ENCODE measurements at places on chromosomes 4 and X. TPM values are rescaled to one million over a fixed set of nuclear protein-coding genes. Genes with fewer than 3 reads are reported as not detected.

- DNase-seq, result no peak
Observed at GRCh38 chr4:20809812-20810211, 109.6 kb downstream of the PACRGL start.

DNA sequence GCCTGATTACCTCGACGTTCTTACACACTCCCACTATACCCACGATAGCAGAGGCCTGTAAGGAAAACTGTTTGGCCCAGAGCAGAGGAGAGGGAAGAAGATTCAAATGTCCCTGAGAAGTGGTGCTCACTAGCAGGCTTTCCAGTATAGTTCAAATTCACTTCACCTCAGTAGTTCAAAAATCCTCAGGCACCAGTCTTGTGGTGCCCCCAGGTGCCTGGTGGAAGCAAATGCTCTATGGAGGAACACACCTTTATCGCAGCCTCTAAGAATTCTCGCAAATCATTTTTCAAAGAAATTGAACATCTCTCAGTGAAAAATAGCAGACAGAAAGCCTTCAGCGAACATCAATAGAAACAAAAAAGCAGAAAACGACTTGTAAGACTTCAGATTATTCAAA lies 12.2 kb upstream of the MTMR1 start:
- no peak for DNase-seq

DNA sequence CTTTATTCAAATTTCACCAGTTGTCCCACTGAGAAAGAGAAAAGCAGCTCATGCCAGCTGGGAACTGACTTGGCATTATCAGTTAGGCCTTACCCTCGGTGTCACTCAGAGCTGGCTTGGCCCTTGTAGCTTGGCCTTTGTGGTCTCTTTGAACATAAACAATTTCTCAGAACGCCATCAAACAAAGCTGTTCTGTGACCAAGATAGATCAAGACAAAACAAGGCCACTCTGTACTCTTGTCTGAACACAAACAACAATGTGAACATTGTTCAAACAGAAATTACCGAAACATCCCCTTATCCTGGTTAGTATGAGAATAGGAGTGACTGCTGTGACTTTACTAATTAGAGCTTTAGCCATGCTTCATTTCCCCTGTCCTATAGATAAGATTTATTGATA lies 57.2 kb downstream of the DIPK2B start:
- no peak for DNase-seq

GRCh38 chrX:20352935-20353336 lies 86.2 kb upstream of the RPS6KA3 start:
- DNase-seq, result no peak

GRCh38 chr4:101160792-101161592 lies 186.3 kb downstream of the PPP3CA start:
- DNase-seq, result no peak

- no peak for DNase-seq
Observed at GRCh38 chr4:53579826-53580225, 11.5 kb downstream of the LNX1 start.

DNA sequence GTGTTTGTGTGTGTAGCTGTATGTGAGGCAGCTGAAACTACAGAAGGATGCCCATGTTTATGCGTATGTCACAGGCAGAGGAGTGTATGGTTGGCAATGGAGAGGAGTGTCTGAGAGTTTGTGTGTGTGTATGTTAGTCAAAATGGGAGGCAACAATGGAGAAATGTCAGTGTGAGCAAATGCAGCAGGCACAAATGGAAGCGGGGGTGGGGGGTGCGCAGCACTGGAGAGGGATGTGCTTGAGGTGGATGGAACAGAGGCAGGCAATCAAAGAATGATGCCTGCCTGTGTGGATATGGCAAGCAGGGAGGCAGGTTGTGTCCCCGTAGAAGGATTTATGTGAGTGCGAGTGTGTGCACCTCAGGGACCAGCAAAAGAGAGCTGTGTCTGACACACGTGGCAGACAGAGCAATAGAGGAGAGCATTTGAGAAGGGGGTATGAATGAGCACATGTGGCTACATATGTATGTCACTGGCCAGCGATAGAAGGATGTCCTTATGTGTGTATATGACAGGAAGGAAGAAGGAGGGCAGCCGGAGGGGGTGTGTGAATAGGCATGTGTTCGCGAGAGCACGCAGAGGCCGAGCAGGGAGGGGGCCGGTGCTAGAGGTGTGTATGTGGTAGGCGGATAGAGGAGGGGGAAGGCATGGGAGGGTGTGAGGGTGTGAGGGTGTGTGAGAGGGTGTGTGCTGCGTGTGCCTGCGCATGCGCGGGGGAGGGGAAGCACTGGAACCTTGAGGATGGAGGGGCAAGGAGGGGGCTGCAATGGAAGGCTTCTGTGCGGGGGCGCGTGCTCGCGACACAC lies 1.1 kb downstream of the PJA1 start:
- DNase-seq, result no peak

GRCh38 chr4:41878170-41878969 lies 56.9 kb upstream of the TMEM33 start:
- no peak for DNase-seq

- no peak for DNase-seq
Observed at GRCh38 chrX:1281521-1281920, 12.9 kb downstream of the CSF2RA start.

DNA sequence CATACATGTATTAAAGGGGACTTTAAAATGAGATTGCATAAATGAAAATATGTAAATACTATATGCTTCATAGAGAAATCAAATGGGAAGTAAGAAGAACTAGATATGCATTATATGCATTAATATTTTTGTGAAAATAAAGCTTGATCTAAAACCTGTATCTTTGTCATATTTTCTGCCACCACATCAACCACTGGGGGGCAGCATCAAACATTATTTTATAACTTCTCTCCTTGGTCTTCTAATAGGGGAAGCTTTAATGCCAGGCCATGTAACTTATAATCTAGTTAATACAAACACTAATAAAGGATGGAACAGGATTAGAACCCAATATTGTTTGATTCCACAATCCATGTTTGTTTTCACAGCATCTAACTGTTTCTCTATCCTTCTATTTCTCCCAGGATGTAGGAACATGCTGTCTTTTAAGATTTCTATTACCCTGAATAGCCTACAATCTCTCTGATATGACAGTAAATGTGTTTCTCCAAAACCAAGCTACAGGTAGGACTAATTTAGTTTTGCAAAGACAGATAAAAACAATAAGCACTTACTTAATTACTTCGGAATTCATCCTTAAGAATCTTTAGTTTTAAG lies 10.0 kb downstream of the QRFPR start:
- no peak for DNase-seq

GRCh38 chrX:107579956-107580355 lies 48.4 kb upstream of the PRPS1 start:
- no peak for DNase-seq

- DNase-seq, result no peak
Observed at GRCh38 chrX:138378876-138379275, 332.6 kb downstream of the FGF13 start.

DCAF8L2 gene
- 0.29 TPM for total RNA-seq

YIPF7 gene
- 0.36 TPM for total RNA-seq

SLC38A5 gene
- total RNA-seq, result 0.74 TPM

SYN1 gene
- total RNA-seq, result 6.7 TPM
